ENCODE measurements at places on chromosomes 1 and 21. TPM values are rescaled to one million over a fixed set of nuclear protein-coding genes. Genes with fewer than 3 reads are reported as not detected.

CFAP57 gene
- polyA plus RNA-seq, result 0.14 TPM

STIL gene
- 1.3 TPM for polyA plus RNA-seq

OR2T29 gene
- not detected for polyA plus RNA-seq

ARMH1 gene
- 5.6 TPM for polyA plus RNA-seq

GLIS1 gene
- not detected for polyA plus RNA-seq

AMY1C gene
- not detected for polyA plus RNA-seq

C1orf232 gene
- polyA plus RNA-seq, result not detected

RNU1-1 gene
- polyA plus RNA-seq, result not detected

RORC gene
- polyA plus RNA-seq, result 0.26 TPM

PTPRF gene
- polyA plus RNA-seq, result not detected

HPCA gene
- polyA plus RNA-seq, result not detected

ALDH4A1 gene
- 2.8 TPM for polyA plus RNA-seq

CD101 gene
- 1.8 TPM for polyA plus RNA-seq

BECN2 gene
- not detected for polyA plus RNA-seq

SPRR2A gene
- not detected for polyA plus RNA-seq

F3 gene
- not detected for polyA plus RNA-seq

TFAP2E gene
- 0.31 TPM for polyA plus RNA-seq

KRTAP20-3 gene
- not detected for polyA plus RNA-seq

FCRL1 gene
- 141 TPM for polyA plus RNA-seq
